ENCODE measurements at places on chromosomes 1 and 21.

DNA sequence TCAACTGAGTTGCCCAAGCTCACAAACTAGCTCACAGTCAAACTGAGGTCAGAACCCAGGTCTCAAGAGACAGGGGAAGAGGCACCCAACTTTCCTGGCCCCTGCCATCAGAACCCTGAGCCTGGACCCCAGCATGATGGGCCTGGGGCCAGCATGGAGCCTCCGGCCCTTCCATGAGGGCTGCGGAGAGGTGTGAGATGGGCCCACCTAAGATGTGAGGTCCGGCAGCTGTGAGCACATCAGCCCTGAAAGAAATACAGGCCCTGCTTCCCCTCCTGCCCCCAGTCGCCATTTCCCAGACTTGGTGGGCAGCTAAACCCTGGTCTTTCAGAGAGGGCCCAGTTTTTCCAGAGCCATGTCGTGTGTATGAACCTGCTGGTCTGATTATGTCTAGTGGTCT, 30.6 kb downstream of the QSOX1 start:
- no peak for DNase-seq

GRCh38 chr1:181185461-181185860, 97.0 kb downstream of the IER5 start:
- no peak for DNase-seq

GRCh38 chr21:39208624-39209333, 25.5 kb upstream of the PSMG1 start:
- no peak for DNase-seq

- no peak for DNase-seq
Observed at GRCh38 chr1:9384751-9385245, 92.1 kb downstream of the SPSB1 start.

DNA sequence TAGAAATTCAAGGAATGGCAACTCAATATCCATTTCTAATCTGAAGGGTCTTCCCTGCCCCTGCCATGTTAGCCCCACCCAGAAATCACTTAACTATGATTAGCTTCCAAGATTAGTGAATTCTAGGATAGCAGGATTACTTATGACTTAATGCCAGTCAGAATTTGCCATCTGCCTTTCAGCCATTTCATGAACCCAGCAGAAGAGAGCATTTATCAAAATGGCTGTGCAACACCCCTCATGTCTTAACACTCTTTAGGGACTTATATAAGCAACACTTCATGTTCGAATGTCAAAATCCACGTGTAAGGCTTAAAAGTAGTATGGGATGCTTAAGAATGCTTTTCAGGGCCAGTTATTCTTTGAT, 288.5 kb downstream of the NFIA start:
- no peak for DNase-seq

- no peak for DNase-seq
Observed at GRCh38 chr1:243855616-243856318, 5.7 kb upstream of the AKT3 start.

- DNase-seq: no peak
Observed at GRCh38 chr1:177444997-177445746, 274.4 kb downstream of the BRINP2 start.

- DNase-seq: no peak
Observed at GRCh38 chr1:108889706-108890384, 13.1 kb downstream of the GPSM2 start.

DNA sequence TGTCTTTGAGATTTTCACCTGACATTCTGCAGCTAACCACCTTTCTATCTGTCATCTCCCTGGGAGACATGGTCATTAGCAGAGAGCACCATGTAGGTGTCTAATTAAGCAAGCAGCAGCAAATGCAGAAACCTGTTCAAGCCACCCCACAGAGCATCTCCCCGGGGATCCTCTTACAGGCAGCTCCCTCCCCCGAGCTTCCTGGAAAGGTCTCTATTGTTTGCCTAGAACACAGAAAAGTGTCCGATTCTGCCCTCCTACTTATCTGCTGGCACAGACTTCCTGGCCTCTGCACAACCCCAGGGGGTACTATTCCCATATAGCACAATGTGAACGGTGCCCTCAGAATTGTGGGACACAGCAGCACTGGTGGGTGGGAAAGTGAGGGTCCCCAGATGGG, 46.1 kb downstream of the PLEKHA6 start:
- DNase-seq: no peak

DNA sequence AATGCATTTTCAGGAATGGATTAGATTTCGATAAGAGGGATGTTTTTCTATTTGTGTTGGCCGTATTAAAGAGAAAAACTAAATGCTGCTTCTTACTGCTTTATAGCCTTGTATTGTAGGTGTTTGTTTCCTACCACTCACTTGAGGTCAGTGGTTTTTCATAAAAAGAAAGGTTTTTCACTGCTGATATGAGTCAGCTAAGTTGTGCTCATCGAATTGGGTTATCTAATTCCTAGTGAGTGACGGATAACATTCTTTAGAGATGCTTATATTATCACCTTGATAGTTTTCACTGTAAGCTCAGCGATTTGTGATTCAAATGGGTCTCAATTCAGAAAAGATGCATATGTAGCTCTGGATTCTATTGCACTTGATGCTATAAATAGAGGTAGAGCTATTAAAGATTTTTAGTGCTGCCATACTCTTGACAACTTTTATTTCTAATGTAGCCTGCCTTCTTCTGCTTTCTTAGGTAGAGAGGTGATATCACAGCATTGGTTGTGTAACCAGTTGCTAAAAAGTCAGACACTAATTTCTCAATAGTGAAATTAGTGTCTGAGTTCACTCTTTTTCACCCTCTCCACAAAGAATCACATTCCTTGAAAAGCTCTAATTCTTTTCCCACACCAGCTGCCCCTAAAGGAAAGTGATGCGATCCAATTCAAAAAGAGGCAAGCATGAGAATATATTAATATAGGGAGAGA, 180.0 kb downstream of the RASAL2 start:
- DNase-seq: no peak

DNA sequence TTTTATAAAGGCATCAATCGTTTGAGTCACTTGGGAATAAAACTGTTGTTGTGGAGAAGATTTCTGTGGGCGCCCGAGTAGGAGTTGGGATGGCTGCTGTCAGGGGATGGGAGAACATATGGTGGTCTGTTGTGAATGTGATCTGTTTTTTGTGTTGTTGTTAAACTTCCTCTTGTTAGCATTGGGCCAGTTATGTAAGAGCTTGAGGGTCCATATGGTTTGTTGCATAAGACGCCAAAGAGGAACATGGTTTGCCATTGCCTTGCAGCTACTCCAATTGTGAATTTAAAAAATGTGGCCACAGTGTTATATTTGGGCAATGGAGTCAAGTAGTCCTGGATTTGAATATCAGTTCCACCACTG, 136.1 kb upstream of the JUN start:
- no peak for DNase-seq

GRCh38 chr21:36728371-36729111, 29.6 kb downstream of the SIM2 start:
- no peak for DNase-seq

GRCh38 chr21:41188486-41189149, 20.7 kb downstream of the BACE2 start:
- DNase-seq: no peak
